NCI-H1417 treated with DMSO at 0.1 percent for 48 hours (cell line): ENCODE measurements at places on chromosomes 7 and 10.

DNA sequence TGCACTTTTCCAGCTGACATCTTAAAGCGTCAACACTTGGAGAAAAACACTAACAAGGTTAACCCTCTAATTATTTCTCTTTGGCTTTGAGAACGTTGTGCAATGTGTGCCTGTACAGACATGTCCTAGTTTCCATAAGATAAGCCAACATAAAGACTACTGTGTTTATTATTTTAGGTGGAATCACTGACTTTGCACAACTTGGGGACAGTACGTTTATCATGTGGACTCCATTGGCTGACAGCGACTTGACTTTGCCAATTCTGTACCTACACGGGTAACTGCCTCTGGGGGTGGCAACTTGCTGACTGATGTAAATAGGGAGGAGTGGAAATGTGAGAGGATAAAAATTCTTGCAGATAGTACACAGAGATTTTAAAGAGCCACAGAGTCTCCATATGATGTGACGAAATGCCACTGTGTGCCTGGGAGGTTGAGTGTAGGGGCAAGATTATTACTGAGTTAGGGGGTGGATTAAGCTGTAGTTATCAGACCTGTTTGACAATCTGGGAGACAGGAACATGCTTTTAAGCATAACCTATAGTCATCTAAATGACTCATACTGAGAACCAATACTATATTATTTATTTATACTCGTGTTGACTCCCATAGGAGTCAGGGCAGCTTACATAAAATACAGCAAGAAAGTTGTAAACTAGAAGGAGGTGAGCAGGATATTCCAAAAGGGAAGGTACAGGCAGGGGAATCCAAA is 21.0 kb downstream of the SLC13A4 start:
- no peak for DNase-seq

- DNase-seq = no peak
These were observed 33.8 kb downstream of the SPAG6 start for GRCh38 chr10:22379059-22379458.

DNA sequence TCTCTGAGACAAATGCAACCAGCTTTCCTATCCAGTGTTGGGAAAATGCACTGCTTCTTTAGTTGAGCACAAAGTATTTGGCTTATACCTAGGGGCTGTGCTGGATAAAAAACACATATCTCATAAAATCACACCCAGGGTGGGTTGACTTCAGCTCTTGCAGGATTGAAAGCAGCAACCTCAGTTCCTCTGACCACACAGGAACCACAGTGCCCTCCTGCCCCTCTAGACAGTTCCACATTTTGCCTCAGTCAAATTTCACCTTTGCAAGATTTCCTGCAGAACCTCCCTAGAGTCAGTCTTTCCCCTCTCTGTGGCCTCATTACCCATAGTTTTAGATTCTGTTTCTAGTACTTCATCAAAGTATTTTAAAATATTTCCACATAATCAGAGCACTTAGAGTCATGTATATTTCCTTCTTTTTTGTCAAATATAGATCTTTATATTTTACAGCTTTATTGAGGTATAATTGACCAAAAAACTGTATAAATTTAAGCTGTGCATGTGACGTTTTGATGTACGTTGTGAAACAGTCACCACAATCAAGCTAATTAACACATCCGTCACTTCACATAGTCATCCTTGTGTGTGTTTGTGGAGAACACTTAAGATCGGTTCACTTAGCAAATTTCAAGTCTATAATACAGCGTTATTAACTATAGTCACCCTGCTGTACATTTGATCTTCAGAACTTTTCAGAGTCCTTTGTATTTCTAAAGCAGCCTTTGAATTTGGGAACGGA is 37.0 kb upstream of the EGR2 start:
- no peak for DNase-seq

GRCh38 chr7:147079921-147080420 is 963.4 kb downstream of the CNTNAP2 start:
- peak; percentile 49 for DNase-seq

DNA sequence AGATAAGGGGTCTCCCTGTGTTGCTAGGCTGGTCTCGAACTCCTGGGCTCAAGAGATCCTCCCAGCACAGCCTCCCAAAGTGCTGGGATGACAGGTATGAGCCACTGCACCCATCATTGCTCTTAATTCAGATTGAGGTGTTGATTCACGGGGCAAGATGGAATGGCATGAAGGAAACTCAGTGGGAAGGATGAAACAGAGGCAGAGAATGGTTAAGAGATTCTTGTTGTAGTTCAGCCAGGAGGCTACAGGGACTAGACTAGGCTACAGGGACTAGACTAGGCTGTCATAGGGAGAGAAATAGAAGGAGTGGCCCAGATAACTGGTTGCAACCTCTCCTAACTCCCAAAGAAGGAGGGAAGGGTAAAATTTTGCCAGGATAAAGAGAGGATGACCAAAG is 48.0 kb downstream of the THNSL1 start:
- DNase-seq = no peak

DNA sequence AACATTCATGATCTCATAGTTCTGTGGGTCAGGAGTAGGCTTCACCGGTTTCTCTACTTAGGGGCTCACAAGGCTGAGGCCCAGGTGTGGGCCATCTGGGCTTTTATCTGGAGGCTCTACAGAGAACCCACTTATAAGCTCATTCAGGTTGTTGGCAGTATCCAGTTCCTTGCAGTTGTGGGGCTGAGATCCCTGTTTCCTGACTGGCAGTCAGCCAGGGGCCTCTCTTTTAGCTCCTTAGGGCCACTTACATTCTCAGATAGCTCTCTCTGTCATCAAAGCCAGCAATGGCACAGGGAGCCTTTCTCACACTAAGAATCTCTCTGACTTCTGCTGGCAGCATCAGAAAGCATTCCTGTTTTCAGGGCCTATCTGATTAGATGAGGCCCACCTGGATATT is 18.2 kb upstream of the HECTD2 start:
- no peak for DNase-seq

- no peak for DNase-seq
These were observed 39.1 kb downstream of the SORBS1 start for GRCh38 chr10:95522117-95522516.

DNA sequence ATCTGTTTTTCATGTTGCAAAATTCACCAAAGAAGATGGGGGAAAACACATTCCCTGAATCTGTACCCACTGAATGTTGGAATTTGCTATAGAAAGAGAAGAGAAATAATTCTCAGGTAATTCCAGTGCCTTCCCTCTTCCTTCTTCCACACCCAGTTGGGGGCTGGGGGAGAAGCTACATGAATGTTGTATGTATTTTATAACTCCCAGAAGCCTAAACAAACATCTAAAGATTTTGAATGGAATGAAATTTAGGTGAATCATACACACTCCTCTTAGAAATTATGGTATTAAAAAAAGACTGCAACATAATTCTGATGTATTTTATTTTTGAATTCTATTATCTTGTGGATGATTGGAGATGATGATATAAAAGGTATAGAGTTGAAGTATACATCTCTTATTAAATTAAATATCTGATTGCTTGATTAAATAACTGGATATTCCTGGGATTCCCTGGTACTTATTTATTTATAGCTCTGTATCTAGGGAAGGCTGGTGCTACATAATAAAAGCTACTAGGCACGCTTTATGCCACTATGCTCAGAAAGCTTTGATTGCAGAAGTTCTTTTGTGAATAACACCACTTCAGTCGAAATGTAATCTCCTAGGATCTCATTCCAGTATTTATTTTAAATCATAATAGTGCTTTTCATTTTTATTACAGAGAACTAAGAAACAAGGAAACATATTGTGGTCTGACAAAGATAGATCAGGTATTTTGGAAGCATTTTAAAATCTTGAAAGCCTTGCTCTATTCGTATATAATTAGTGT is 98.5 kb downstream of the MCU start:
- DNase-seq = no peak

GRCh38 chr10:117729156-117729555 is 186.6 kb downstream of the EMX2 start:
- DNase-seq = no peak

GRCh38 chr10:86970982-86971231 is 2.6 kb downstream of the ADIRF start:
- DNase-seq = no peak
